ENCODE measurements at places on chromosomes 13 and 19.

GRCh38 chr13:50989476-50989875, 79.9 kb downstream of the RNASEH2B start:
- peak; percentile 25 for DNase-seq

DNA sequence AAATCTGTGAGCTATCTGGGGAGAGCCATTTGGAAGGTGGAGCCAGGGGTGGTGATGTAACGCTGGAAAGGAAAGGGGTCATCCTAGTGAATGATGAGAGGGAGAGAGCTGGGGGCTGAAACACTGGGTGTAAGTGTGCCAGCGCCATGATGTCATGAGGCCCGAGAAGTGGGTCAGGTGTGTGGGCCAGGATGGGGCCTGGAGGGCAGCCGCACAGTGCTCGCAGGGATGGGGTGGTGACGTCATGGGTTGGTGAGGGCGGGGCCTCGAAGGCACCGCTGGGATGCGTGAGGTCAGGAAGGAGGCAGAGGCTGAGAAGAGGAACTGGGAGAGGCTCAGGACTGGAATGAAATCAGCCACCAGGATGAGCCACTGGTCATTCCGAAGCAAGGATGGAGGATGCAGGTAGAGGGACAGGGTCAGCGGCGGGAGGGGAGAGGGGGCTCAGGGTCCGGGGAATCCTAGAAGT, 4.4 kb downstream of the CCDC61 start:
- no peak for DNase-seq

DNA sequence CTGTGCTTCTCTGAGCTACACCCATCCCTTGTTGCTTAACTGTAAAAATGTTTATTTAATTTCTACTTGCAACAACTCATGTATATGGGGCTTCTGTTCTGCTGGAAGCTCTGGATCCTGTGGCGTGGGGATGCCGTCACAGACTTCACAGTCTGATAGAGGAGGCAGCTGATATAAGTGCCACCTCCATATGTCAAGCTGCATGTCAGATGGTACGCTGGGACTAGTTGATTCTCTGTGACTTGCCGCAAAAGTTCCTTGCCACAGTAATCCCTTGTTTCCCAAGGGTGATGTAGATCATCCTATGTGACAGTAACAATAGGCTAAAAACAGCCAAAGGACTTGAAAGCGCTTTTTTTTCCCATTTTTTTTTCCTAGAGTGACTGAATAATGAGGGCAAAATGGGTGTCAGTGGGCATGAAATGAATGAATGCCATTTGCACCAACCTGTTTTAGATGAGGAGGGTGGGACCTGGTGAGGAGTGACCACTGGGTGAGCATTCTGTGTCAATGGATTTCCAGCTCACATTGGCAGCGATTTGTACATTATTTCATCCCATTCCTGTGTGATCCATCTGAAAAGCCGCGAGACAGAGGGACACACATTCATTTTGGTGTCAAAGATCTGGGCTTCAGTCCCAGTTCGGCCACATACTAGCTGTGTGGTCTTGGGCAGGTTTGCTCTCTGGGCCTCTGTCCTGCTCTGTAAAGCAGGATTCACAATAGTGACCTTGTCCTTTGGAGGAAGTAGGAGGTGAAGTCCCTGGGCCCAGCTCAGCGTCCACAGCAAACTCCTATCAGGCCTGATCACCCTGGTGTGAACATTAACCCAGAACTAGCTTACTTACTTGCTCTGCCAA, 88.9 kb upstream of the RNF113B start:
- DNase-seq: no peak

DNA sequence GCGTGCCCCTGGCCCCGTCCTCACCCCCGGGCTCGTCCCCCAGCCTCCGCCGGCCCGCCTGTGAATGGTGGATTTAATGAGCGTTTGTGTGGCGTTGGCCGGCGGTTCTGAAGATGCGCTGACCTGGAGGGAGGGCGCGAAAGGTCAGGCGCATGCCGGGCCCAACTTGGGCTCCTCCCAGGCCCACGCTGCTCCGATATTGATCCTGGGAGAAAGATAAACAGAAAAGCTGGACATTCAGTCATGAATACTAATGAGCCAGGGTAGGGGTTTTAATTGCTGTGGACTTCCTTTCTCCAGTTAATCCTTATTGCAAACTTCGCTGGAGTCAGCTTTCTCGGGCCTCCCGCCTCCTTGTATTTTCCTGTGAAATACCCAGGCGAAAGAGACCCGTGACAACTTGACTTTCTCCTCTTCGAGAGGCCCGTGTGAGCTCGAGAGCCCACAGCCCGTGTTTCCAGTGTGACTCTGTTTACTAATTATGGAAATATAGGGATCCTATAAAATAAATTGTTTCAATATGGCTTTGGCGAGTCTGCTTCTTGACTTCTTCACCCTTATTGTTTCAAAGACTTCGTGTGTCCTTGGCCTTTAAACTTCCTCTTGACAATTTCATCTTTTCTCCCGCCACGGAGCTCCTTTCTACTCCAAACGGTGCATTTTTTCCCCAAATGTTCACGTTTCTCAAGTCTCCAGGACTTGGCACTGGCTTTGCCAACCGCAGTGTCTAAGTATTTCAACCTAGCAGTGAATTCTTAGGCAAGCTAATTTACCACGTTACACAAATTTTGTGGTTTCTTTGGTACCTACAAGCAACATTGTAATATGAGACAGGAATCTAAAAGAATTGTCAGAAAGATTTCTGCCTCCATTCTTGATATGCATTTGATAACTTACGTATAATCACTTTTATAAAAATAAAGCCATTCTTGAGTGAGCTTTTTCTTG, 10.5 kb downstream of the ZIC2 start:
- DNase-seq: no peak

DNA sequence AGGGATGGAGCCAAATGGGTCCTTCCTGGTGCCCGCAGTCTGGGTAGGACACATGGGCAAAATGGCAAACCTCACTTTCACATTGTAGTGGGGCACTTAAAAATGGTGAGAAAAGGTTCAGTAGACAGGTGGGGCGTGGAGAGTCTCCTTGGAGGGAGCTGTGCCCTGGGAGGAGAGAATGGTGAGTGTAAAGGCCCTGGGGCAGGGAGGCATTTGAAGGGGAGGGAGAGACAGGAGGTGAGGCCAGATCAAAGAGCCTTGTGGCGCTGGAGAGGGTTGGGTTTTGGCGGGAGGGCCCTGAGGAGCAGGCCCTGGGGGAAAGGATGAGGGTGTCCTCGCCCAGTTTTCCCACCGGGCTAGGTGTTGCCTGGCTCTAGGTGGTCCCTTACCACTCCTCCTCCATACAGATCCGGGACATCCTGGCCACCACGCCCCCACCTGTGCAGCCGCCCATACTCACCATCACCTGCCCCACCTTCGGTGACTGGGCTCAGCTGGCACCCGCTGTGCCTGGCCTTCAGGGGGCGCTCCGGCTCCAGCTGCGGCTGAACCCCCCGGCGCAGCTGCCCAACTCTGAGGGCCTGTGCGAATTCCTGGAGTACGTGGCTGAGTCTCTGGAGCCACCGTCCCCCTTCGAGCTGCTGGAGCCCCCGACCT, 6.3 kb downstream of the MAP1S start:
- peak; percentile 29 for DNase-seq

DNA sequence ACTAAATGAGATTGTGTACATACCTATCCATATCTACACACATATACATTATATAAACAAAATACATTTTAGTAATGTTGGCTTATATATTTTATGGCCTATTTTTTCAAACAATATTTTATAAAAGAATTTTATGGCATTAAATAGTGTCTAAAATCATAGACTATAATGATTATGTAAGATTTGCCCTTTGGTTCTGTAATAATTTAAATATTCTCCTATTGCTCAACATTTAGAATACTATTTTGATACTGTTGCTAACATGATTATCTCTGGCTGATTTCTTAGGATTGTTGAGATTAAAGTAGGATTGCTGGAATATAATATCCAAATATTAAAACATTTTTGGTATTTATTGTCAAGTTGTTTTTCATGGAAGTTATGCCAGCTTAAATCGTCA, 565.2 kb upstream of the GPC6 start:
- no peak for DNase-seq

- DNase-seq: no peak
Observed at GRCh38 chr13:88124142-88124541, 453.0 kb downstream of the SLITRK5 start.

DNA sequence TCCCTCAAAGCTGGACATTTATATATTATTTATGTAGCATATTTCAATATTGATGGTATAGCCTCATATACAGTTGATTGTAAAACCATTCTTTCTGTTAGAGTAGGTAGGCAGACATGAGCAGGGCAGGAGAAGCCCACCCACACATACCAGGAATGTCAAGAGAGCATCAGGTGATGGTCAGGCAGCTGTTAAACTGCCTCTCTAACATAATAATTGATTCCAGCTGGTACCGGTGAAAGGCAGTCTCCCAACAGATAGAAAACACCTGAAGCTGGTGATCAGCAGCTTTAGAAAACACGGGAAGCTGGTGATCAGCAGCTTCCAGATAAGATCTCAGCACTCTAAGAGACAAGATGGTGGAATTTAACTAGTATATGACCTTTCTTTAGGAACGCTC, 132.9 kb downstream of the SLITRK6 start:
- no peak for DNase-seq
